NCI-H524 treated with DMSO at 0.1 percent for 48 hours (cell line): ENCODE measurements at places on chromosomes 7 and 10.

DNA sequence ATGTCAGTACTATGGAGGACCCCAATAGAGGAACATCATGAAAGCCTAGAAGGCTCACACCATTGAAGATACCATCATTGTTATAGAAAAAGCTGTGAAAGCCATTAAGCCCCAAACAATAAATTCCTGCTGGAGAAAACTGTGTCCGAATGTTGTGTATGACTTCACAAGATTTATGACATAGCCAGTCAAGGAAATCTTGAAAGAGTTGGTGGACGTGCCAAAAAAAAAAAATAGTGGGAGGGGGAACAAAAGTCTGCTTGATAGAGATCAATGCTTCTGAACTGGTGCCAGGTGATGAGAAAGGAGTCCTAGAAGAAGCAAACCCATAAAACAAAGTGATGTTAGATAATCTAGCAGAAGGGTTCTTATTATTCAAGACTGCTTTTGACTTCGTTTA is 41.2 kb downstream of the RALA start:
- DNase-seq, result no peak

DNA sequence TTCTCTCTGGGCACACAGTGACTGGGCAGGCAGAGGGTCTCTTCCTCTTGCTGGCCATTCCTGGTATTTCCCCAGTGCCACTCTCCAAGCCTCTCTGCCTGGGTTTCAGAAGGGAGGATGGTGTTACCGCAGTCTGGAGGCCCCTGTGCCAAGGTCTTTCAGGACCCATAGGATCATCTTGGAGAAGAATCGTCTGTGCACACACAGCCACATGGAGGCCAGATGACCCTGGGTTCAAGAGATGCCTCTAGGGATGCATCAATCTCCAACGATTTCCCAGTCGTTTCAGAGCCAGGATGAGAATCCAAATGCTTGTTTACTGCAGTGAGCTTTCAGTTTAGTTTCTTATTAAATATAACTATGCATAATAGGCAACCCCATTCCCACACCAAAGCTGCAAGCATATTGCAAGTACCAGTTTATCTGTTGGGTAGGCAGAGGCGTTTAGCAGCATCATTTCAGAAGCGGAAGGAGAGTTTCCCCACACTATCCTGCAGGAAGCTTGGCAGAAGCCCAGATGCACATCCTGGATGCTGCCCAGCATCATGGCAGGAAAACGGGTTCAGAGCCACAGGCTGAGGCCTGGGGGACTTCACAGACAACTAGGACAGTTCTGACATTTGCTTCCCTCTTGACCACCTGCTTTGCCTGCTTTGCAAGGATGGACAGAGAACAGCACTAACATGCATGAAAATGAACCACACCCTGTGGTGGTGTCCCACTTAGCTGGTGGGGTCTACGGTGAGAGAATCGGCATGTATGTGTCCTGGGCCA is 134.7 kb upstream of the FAM20C start:
- no peak for DNase-seq

GRCh38 chr10:13340626-13341376 is 7.3 kb downstream of the SEPHS1 start:
- DNase-seq, result no peak

DNA sequence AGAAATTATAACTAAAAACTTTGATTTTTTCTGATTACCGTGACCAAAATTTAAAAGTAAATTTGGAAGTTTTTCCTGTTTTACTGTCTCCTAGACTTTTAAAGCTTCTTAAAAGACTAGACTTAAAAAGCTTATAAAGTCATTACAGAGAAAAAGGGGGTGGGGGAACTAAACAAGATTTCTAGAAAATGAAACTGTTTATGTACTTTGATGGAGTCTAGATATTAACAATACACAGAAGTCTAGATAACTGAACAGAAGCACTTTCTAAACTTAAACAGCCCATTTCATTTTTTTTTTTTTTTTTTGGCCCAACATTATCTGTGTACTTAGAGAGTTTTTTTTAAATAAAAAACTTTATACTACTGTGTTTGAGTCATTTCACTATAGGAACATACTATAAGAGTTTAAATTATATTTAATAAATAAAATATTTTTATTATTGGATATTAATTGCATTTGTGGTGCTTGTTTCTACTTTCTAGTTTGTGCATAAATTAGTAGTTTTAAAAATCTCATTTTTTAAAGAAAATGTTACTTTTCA is 98.5 kb downstream of the PHTF2 start:
- DNase-seq, result no peak

- DNase-seq, result no peak
These were observed 19.5 kb upstream of the NOM1 start for GRCh38 chr7:156929789-156930539.

GRCh38 chr7:7565746-7566650 is 686 bp upstream of the MIOS start:
- DNase-seq, result no peak

- DNase-seq, result no peak
These were observed 55.7 kb downstream of the ST7 start for GRCh38 chr7:117008886-117009531.

DNA sequence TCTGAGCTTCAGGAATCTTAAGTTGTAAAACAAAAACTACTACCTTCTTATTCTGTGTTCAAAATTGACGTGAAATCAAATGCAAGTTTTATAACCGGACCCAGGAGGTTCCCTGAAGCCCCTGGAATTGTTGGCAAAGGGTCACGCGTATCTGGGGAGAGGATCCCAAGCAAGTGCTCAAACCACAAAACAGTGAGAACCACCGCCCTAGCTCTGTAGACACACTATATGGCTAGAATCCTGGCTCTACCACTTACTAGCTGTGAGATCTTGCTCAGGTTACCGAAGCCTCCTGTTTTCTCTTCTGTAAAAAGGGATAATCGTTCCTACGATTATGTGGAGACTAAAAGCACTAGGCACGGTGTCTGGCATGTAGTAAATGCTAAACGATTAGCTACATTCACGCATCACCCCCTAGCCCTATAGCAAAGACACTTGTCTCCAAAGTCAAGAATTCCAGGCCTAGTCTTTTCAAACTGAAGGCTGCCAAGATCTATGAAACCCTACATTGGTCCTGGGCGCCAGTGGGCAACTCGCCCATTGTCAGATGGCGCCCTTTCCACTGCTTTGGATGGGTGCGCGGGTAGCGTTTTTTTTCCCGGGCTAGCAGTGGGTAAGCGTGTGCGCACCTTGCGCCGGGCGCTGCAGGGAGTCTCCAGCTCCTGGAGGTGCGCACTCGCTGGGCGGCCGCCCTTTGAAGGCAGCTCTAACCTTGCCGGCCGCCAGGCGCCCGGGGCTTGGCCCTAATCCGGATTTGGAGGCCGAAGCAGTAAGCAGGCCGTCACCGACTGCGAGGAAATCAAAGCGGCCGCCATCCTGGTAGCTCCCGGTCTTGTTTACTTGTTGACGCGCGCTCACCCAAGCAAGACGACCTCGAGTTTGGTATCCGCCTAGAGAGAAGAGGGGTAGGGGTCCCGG is 11.6 kb upstream of the NKX2-3 start:
- no peak for DNase-seq
